Panc1 (cell line): ENCODE measurements at places on chromosomes 7 and 10.

DNA sequence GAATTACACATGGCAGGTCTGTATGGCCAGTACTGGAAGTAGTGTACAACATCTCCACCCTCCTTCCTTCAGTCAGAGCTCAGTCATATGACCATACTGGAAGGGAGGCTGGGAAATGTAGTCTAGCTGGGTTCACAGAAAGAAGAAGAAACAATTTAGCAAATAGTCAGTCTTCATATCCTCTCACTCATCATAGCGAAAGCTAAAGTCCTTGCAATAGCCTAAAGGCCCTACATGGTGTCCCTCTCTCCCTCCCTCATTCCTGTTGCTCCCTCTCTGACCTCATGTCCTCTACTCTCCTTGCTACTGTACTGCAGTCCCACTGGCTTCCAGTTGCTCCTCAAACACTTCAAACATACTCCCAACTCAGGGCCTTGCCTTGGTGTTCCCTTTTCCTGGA, 4.3 kb upstream of the CALU start:
- DNase-seq, result no peak

GRCh38 chr7:80307227-80307856, 172.7 kb downstream of the GNAI1 start:
- no peak for DNase-seq

DNA sequence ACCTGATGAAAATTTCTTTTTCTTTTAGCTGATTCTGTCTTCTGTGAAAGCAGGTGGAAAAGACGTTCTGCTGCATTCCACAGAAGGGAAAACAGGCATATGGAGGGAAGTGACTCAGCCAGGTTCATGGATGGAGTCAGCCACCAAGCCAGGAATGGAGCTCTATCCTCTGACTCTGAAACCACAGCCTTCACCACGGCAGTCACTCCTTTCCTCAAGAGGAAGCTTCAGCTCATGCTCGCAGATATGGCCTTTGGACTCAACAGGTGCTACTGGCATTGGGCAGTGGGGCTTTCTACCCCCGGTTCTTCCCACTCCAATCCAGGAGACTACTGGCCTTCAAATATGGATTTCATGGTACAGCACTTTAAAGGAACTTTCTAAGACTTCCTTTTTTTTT, 11.5 kb upstream of the PLAU start:
- DNase-seq, result no peak

GRCh38 chr7:66720561-66720960, 20.0 kb upstream of the RABGEF1 start:
- no peak for DNase-seq

DNA sequence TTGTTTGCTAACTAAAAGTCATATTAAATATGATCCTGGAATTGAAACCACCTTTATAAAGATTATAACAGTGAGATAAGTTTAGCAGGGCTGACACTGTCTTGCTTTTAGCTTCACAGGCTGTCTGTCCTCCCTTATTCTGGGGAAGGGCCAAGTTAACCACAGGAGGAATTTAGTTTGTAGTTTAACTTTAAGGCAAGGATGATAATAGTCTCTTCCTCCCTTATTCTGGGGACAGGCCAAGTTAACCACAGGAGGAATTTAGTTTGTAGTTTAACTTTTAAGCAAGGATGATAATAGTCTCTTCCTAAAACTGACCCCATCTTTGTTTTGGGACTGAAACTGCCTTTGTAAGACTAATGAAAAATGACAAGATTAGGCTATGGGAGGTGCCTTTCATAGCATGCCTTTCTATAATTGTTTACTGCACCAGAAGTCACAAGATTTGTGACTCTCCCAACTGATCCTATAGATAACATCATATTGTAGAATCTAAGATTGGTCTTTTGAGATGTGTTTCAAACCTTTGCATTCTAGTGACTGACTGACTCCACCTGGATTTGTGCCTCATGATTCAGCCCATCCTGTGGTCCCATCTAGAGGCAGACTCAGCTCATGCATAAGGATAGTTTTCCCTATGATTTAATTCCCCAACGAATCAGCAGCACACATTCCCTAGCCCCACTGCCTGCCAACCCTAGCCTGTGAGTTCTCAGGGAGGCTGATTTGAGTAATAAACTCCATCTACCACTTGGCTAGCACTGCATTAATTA, 212.0 kb downstream of the MAGI2 start:
- DNase-seq, result no peak
